ENCODE measurements at places on chromosomes 6 and 20.

DNA sequence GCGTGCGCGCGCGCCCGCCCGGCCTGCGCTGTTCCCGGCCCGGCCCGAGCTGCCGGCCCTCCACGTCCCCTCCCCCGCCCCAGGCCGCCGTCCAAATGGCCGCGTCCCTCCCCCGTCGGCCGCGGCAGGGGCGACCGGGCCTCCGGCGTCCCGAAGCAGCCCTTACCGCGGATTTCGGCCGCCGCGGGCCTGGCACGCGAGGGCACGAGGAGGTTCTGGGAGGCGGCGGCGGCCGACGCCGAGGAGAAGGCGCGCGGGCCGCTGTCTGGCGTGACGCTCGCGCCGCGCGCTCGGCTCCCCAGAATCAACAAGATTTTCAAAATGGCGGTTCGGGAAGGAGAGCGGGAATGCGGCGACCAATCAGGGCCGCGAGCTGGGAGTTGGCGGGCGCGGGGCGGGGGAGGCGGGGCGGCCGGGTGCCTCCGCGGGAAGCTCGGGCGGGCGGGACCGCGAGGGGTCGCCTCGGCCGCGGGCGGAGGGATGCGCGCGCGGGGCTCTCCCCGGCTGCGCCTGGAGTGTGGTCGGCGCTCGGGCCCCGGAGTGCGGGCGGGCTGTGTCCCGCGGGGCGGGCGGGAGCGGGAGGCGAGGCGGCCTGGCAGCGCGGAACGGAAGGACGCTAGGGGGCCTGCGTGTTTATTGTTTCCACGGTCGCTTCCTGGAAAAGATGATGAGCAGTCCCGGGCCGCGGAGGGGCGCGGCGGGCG, at the start of gene DEK:
Gene DEK, minus strand, starts transcription at position 312 of the 704 bp plus-strand sequence. CDS start 543 bp downstream, outside the sequence.
- DNase-seq = peak; percentile 91

- no peak for DNase-seq
Observed at GRCh38 chr6:128899341-128900050, 16.6 kb downstream of the LAMA2 start.

- no peak for DNase-seq
Observed at GRCh38 chr6:5034328-5034727, 30.5 kb upstream of the RPP40 start.

DNA sequence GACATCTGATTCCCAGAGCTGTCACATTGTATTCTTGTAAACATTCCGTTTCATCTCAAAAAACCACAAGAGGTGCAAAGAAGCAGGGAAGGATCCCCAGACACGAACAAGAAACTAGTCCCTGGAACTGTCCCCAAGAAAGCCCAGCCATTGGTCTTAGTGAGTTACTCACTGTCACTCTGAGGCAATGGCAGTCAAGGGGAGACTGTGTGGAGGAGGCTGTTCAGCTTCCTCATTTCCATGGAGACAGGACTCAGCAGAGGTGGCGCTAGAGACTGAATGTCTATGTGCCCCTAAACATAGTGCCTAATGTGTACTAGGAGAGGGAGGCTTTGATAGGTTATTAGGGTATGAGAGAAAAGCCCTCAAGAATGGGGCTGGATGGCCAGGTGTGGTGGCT, 11.1 kb downstream of the ULBP1 start:
- no peak for DNase-seq

DNA sequence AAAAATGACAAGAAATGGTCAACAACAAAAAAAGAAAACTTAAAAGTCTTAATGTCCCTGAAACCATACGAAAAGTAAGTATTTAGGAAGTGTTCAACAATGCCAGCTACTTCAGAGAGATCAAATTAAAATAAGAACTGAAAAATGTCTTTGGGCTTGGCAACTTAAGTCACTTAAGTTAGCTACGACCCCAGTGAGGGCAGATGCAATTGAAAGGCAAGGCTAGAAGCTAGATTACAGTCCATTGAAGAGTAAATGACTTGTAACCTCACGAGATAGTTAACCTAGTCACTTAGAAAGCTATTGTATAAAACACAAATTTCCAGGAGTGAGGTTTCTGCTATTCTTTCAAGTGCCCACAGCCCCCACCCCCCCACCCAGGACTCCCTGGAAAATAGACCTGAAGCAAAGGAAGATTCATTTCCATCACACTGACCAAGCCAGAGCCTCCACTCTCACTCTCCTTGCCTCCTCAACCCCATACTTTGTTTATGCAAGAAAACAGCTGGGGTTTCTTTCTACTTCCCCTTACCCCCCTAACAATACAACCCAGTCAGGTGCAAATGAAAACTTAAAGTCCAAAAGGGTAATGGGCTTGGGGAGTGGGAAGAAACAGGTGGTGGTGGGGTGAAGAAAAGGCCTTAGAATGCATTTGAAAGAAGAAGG, 14.6 kb downstream of the RTN4IP1 start:
- DNase-seq = no peak

DNA sequence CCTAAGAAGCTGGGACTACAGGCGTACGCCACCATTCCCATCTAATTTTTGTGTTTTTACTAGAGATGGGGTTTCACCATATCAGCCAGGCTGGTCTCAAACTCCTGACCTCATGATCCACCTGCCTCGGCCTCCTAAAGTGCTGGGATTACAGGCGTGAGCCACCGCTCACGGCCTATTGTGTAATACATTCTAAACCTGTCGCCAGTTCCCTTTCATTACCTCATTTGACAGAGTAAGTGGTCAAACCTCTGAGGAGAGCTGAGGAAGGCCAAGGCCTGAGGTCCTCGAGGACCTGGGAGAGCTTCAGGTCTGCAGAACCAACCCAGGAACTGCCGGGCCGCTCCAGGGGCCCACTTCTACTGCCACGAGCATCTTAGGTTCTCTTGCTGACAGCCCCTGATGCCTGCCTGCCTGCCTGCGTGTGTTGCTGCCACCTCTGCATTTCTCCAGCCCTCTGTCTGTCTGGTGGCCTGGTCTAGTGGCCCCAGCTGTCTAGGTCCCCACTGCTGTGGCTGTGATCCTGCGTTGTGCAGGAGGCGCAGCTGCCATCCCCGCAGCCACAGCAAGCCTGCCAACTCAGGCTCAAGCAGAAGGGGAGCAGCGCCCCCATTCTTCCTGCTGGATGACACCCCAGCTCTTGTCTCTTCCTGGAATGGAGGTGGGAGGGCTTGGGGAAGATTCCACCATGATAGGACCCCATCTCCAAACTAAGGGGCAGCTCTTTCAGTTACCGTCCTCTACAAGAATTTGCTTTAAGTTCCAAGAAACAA, 45.3 kb downstream of the PRR18 start:
- no peak for DNase-seq

DNA sequence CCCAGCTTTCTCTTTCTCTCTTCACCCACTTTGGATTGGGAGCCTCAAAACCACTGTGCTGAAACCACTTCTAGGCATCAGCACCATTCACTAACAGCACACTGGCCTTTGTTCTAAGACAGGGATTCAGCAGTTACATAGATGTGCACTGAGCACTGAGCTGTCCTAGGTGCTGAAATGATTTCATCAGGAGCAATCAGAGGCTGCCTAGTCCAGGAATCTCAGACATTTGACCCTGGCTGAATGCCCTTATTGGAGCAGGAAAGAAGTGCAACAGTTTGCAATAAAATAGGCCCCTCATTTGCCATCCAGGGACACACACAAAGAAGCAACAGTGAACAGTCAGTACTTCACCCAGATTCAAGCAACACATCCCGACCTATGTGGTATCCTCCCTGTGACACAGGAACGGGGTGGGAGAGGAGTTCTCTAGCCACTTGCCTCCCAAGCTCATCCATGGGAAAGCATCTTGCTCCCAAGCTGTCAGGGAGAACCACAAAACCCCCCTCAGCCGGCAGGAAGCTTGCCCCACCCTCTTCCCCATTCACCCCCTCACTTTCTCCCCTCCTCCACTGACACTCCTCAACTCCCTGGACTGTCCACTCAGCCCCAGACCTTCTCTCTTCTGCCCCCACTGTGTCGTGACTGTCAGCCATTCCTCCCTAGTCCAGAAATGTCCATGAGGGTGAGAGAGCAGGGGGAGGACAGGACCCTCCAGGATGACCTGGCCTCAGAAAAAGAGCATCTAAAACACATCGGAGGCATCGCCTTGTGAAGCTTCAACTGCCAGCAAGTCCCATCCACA, 304.4 kb downstream of the PREX1 start:
- DNase-seq = no peak

DNA sequence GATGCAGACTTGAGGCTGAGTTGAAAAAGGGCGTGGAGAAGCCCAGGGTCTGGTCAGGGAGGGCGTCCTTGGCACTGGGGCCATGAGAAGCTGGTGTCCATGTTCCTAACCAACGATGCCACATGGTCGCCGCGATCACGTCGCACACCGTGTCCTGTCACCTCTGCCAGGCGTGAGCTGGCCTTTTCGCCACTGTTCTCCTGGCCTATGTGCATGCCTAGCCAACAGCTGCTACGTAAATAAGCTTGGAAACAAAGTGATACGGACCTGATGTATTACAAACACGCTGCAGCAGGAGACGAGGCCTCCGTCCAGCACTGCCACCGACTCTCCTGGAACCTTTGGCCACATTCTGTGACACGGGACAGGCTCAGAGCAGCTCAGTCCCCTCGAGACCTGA, 22.0 kb upstream of the KIF25 start:
- no peak for DNase-seq

GRCh38 chr6:45685076-45685475, 307.3 kb upstream of the SUPT3H start:
- no peak for DNase-seq

GRCh38 chr6:108497883-108498282, 62.8 kb upstream of the FOXO3 start:
- DNase-seq = peak; percentile 28

GRCh38 chr6:39214846-39215639, 14.2 kb downstream of the KCNK5 start:
- no peak for DNase-seq

DNA sequence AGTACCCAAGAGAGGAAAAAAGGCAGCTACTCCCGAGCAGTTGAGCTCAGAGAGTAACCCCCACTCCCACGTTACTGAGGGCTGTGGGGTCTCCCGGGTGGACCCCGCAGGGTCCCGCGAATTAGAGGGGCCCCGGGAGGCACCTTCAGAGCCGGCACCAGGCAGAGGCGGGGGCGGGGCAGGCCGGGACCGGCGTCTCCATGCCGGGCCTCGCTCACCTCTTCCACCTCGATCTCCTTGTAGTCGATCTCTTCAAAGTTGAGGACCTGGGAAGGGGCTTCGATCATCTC, 381 bp downstream of the MAP3K7 start:
- no peak for DNase-seq

- DNase-seq = no peak
Observed at GRCh38 chr20:17655865-17656479, 26.1 kb downstream of the RRBP1 start.

DNA sequence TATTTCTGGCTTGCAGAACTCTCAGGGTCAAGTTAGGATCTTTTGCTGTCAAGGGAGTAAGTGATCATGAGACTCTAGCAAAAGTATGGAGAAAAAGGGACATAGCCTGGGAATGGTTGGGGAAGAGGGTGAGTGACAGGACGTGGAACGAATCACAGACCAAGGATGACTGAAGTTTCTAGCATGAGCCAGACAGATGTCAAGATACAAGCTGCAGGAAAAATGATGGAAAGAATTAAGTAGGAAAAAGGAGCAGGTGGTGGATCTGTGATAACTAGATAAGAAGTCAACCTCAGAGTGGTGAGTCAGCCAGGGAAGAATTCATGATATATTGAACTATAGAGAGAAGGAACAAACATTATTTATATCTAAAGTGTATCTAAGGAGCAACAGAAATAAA, 159.8 kb upstream of the SYNDIG1 start:
- no peak for DNase-seq

- no peak for DNase-seq
Observed at GRCh38 chr6:39230654-39231035, 1.4 kb upstream of the KCNK5 start.

DNA sequence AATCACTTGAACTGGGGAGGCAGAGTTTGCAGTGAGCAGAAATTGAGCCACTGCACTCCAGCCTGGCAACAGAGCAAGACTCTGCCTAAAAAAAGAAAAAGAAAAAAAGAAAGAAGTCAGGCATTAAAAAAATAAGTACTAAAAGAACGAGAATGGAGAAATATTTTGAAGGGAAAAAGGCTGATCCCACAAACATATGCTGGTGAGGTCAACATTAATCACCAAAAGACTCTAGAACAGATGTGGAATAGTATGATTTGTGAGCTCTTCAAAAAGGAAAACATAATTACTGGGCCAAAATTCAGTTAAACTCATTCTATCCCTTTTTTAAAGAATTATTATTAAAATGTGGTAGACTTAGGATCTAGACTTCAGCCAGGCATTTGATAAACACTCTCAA, 61.2 kb upstream of the NRSN1 start:
- no peak for DNase-seq

DNA sequence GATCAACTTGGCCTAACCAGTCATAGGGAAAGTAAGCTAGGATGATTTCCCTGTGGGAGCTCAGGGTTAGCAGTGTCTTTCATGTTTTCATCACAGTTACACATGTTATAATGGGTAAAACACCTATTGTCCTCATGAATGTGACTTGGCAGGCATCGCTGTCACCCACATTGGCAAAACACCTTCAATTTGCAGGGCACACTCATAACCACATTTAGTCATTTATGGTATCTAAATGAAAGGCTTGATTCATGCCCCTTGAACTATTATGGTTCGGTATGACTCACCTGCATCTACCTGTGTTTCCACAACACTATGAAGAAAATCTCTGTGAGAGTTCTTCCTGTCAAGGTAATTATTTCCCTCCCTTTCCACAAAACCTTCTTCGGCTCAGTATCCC, 49.2 kb downstream of the FRK start:
- peak; percentile 10 for DNase-seq

DNA sequence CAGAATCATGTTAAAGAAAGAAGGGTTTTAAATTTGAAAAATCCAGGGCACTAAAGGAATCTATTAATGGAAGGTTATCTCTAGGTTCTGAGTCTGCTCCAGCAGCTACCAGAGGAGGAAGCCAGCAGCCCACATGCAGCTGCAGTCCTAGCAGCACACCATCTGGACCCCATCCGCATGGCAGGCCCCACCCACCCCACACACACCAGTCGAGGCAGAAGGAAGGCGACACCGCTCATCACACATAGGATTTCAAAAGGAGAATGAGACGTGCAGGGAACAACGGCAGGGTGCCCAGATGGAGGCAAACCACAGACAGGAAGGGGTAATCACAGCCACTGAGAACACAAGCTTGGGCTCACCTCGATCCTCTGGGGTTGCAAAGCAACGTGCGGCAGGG, 78.9 kb downstream of the GINS1 start:
- no peak for DNase-seq

GRCh38 chr20:30500829-30501440, 756.5 kb upstream of the DEFB115 start:
- DNase-seq = no peak

GRCh38 chr6:106124437-106125430, 38.6 kb downstream of the PRDM1 start:
- DNase-seq = no peak
